ENCODE measurements at places on chromosomes 4 and X.

DNA sequence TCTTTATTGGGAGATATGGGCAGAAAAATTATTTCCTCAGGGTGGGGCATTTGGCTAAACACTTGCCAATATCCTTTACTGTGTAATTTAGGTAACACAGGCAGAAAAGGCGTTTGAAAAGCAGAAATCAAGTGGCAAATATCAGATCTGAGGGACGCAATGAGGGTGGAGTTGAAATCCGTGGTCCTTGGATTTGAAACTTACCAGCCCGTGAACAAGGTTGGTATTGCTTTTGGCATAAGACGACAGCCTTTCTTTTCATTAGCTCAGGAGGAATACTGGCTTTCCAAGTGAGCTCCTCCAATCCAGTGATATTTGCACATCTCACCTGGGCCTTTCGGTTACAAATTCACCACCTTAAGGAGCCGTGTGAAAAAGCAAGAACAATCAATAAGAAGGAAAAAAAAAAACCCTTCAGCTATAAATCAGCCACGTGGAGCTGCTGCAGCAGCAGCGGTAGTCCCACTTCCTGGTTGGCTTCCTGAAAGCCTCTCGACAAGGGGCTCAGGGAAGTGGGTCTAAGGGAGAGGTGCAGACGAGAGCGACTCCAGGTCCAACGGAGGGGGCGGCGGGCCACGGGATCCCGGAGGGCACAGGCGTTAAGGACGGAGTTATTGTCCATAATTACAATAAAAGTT, 734 bp upstream of the GALNT7 start:
- no peak for DNase-seq

- no peak for DNase-seq
These were observed 169.7 kb upstream of the SH3RF1 start for GRCh38 chr4:169440446-169440845.

- DNase-seq: no peak
These were observed 580.2 kb downstream of the SPRY1 start for GRCh38 chr4:123976819-123977218.

- no peak for DNase-seq
These were observed 70.2 kb downstream of the TMEM165 start for GRCh38 chr4:55466001-55466400.

GRCh38 chrX:78314561-78314960, 12.8 kb downstream of the CYSLTR1 start:
- DNase-seq: no peak

DNA sequence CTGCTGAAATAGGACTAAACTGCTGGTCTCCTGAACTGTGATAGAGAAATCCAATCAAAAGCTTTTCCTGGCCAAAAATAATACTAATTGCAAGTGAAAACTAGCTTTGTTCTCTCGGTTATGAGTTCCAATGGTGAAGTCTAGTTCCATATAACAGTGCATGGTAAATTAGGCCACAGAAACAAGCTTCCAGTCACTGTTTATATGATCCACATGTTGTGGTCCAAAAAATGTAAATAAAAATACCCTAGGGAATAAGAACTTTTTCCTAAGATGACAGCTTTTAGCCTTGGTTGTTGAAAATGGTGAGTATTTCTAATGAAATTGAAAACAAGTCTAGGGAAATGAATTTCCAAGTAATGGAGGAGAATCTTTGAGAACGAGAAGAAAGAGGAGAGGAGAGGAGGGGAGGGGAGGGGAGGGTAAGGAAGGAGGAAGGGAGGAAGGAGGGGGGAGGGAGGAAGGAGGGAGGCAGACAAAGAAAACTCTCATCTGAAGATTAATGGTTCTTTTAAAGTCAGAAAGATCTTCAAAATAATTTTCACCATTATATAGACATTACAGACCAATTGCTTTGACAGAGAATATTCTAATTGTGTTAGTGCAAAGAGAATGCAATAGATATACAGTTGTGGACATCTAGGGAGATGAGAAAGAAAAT, 26.1 kb downstream of the PALLD start:
- no peak for DNase-seq

GRCh38 chr4:153570228-153570973, 104.2 kb downstream of the TMEM131L start:
- no peak for DNase-seq

- DNase-seq: no peak
These were observed 444.7 kb upstream of the FTHL17 start for GRCh38 chrX:31516527-31516926.

- no peak for DNase-seq
These were observed 317.2 kb downstream of the TENM3 start for GRCh38 chr4:182560358-182560757.

DNA sequence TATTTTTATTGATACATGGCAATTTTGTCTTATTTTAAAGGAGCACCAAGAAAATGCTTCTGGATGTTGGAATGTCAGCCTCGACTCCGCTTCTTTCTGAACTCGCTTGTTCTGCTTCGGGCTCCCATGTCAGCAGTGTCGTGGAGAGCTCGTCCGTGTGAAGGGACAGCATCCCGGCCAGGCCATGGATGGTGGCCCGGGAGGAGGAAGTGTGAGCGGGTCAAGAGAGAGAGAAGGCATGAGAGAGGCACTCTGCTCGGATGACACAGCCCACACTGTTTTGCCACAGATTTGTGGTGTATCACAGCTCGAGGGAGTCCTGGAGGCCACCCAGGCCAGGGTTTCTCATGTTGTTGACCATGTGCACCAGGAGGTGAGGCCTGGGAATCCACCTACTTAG, 107.0 kb downstream of the TRAPPC11 start:
- DNase-seq: no peak

GRCh38 chr4:43242606-43243005, 350.1 kb downstream of the GRXCR1 start:
- DNase-seq: no peak

GRCh38 chrX:1576201-1576992, 15.0 kb upstream of the AKAP17A start:
- DNase-seq: no peak

- no peak for DNase-seq
These were observed 155.3 kb upstream of the TEX13A start for GRCh38 chrX:105375816-105376215.

DNA sequence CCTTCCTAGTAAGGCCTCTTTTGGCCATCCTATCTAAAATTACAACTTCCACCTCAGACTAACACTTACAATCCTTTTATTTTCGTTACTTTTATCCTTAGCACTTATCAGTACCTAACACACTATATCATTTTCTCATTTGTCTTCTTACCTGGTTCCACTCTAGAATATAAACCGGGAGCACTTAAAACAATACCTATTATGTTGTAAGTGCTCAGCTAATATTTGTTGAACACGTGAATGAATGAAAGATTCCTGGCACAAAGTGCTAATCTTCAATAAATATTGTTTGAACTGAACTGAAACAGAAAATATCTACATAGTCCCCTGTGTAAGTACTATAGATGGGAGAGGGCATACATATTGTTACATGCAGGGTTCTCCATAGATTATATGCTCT, 14.4 kb downstream of the MGARP start:
- DNase-seq: no peak

GRCh38 chrX:129743821-129744220, 5.0 kb downstream of the XPNPEP2 start:
- no peak for DNase-seq

GRCh38 chrX:153974003-153974725, 1.6 kb downstream of the TMEM187 start:
- DNase-seq: no peak

DNA sequence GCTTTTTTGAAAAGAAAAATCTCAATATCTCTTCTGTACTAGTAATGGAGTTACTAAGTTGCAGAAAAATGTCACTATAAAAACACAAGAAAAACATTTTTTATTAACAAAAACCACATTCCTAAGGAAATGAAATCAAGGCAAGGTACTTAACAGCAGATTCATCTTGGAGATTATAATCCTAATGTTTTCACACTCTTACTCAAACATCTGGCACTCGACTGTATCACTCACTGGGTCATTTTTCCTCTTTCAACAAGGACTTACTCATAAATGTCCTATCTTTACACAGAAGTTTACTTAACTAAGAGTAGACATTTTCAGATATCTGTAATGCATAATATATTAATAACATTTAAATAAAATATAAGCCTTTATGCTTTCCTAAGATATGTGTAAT, 216.6 kb downstream of the NR3C2 start:
- no peak for DNase-seq

DNA sequence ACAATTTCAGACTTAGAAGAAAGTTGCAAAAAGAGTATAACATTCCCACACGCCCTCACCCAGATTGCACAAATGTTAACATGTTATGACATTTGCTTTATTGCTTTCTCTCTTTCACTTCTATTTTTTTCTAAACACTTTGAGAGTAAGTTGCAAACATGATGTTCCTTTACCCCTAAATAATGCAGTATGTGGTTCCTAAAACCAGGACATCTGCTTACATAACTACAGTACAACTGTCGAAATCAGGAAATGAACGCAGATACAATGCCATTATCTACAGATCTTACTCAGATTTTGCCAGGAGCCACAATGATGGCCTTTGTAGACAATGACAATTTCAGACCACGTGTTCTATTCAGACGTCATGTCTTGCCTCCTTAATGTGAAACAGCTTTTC, 22.4 kb downstream of the SH3TC1 start:
- DNase-seq: no peak

DNA sequence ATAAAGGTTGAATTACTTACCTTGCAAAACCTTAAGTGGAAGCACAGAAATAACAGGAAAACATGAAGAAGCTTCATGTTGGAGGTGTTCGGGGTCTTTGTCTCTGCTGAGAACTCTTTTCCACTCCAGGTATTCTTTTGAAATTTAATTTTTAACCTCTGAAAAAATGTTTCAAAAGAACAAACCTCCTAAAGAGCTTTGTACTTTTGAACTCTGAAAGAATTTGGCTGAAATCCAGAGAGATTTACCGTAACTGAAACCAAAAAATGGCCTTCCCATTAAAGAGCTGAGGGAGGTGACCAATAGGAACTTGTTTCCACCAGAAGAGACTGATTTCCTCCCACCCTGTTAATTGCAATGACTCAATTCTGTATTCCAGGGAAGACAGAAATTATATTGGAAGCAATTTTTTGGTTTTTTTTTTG, at the start of gene CFI:
CFI (minus strand) TSS at position 105 of the 425 bp plus-strand sequence; CDS start at position 77, 28 bp downstream.
- no peak for DNase-seq

- DNase-seq: no peak
These were observed 9.8 kb downstream of the EREG start for GRCh38 chr4:74374561-74375327.

DNA sequence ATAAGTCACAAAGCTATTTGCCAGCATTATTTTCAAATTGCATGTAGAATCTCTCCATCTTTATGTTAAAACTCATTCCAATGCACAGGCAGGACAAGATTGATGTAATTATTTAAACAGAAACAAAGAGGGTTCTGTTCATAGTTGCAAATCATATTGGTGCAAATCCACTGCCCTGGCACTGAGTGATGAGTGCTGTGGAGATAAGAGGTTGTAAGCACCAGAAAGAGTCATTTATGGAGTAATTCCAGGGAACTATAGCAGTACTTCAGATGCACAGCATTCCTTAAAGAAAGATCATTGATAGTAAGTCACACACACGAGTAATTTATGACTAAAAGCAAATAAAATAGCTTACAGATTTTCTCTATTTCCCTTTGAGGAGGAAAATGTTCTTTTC, 337.7 kb upstream of the CTSO start:
- no peak for DNase-seq

DNA sequence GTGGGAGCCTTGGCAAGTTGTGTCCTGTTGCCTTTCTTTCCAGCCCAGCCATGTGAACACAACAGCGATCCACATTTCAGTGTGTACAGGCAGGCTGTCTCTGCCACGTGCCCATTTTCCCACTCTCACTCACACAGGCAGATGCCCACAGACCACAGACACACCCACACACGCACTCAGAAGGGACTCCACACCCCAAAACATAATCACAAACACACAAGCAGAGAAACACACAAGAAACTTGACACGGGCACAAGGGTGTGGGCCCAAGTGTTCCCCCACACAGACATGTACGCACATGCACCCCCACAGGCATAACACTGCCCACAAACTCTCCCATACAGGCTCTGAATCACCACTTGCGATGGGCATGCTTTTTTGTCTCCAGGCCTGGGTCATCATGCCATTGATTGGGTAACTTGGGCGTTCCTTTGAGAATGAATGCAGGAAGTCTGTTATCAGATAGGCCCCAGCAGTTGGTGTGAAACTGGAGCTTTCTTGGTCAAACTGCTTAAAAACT, 84.3 kb downstream of the NBDY start:
- no peak for DNase-seq

DNA sequence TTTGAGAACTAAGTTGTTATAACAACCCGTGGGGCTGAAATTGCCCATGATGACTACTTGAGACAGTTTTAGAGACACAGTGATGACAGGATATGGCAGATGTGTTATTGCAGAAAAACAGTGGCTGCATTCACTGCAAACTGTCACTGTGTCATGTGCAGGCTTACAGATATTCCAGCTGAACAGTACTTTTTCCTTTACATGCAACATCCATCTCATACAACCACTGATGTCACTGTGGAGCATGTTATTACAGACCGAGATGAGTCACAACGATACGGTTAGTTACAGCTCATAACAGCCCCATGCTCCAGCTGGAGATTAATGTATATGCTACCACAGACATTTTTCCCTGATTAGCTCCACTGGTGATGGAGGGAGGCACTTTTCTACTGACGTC, 207.4 kb downstream of the TMA16 start:
- DNase-seq: no peak

GRCh38 chr4:93018806-93019205, 715.0 kb downstream of the GRID2 start:
- DNase-seq: no peak

- no peak for DNase-seq
These were observed 162.5 kb downstream of the PRDM5 start for GRCh38 chr4:120760047-120760446.

DNA sequence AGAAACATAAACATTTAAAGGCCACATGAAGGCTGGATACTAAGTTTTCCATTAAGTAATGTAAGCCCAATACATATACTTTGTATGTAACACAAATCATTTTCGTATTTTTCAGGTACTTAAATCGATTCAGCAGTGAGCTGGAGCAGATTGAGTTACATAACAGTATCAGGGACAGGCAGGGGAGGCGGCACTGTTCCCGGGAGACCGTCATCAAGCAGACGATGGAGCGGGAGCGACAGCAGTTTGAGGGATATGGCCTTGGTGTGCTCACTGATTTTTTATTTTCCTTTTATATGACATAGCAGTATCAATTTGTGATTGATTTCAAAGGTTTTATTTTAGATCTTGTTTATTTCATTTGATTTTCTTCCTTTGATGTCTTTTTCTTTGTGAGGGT, 20.7 kb downstream of the TMA16 start:
- no peak for DNase-seq

DNA sequence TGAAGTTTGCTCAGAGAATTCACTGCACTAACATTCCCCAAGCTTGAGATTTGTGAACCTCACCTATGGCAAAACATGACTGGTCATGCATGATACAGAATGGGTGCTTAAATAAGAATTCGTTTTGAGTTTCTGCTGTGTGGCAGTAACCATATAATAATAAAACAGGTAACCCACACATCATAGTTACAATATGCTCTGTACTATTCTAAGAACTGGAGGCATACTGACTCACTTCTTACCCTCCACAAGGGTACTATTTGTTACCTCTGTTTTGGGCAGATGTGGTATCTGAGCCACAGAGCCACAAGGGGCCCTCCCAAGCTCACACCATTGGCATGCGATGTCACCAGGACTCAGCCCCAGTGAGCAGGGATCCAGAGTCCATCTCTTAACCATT, 17.6 kb downstream of the SLC2A9 start:
- DNase-seq: no peak

- no peak for DNase-seq
These were observed 13.4 kb downstream of the EVC start for GRCh38 chr4:5724377-5724776.

- no peak for DNase-seq
These were observed 3.2 kb downstream of the UNC5C start for GRCh38 chr4:95545546-95545945.

Measured in hypothalamus (tissue), 51 donors.